ENCODE measurements at places on chromosomes 3 and 15.

GRCh38 chr3:37502621-37503020 is 328.2 kb upstream of the LRRFIP2 start:
- no peak for DNase-seq

DNA sequence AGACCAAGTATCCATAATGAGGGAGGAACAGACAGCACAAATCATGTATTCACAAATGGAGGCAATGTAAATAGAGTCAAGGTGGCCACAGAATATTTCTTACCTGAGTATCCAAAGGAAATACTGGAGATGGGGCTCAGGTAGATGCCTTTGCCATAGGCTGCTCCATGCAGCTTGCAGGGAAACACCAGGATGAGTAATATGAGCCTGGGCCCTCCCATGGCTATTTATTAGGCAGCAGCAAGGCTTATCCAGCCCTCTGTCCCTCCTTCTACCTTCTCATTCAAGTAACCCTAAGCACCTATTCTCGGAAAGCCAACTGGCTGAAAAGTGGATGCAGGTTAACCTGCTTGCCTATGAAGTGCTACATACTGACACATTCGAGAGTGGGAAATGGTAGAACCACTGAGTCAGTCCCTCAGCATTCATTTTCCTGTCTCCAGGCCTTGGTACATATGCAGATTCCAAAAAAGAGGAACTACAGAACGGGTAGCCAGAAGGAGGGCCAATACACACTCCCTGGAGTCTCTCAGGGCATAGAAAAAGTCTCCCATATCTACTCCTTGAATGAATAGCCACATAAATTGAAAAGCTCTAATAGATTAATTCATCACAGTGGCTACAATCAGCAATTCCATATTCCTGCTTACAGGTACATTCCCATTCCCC is 18.3 kb upstream of the PKM start:
- no peak for DNase-seq

DNA sequence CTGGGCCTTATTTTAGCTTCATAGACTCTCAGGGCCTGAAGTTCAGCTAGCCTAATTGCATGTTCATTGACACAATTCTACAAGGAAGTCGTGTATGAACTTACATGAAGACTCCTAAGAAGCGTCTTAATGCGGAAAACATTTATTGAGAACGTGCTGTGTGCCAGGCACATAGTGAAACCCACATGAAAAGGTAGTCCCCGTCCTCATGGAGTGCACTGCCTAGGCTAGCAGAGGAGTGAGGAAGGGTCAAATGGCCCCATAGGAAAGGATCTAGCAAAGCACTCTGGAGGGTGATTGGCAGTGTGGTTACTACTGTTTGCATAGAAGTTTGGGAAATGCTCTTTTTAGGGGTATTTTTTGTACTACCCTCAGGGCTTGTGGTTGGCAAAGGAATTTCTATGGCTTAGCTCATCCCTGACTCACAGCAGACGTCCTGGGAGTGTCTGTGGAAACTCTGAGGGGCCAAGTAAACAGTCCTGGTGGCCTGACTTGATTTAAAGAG is 854 bp upstream of the NPTN start:
- no peak for DNase-seq

DNA sequence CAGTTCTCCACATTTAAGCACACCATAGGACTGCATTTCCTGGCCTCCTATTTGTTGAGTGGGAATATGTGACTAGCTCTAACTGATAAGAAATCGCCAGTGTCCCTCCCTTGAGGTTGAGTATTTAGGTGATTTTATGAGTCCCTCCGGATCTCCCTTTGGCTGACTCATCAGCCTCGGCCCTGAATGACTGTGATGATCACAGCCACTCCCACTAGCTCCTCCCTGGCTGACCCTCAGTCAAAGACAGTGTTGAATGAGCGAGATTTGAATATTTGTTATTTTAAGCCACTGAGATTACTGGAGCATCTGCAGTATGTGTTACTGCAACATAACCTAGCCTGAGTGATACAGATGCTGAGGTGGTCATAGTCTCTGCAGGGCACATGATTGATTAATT is 515.3 kb downstream of the EPHB1 start:
- DNase-seq: no peak

- no peak for DNase-seq
Measured at GRCh38 chr3:5489536-5489935, 302.0 kb downstream of the EDEM1 start.
